SK-N-SH (cell line): ENCODE measurements at places on chromosomes 2 and 18.
A peak's percentile ranks its signal among the peaks of the same experiment; 100 is the strongest.

GRCh38 chr2:238027058-238027457, 33.7 kb upstream of the SCLY start:
- no peak overlapping the region for H3K27ac ChIP-seq
- H3K4me3 ChIP-seq = no peak overlapping the region
- DNase-seq = no peak
- peaks cover 15% of the 10 kb centered on the region for H3K36me3 ChIP-seq

GRCh38 chr2:69923116-69923515, 8.2 kb downstream of the MXD1 start:
- no peaks in the 10 kb centered on the region for H3K4me1 ChIP-seq
- no peak overlapping the region for H3K4me3 ChIP-seq
- H3K36me3 ChIP-seq = peaks cover 21% of the 10 kb centered on the region
- DNase-seq = no peak
- no peak overlapping the region for H3K27ac ChIP-seq

GRCh38 chr2:10444463-10444862, 3.7 kb downstream of the ODC1 start:
- H3K4me3 ChIP-seq = no peak overlapping the region
- no peak overlapping the region for H3K27ac ChIP-seq
- peaks cover 57% of the 10 kb centered on the region for H3K36me3 ChIP-seq
- no peak for DNase-seq
- H3K27me3 ChIP-seq = no peaks in the 10 kb centered on the region
- peaks cover 22% of the 10 kb centered on the region for H3K4me1 ChIP-seq

- H3K27ac ChIP-seq = no peak overlapping the region
- no peak for DNase-seq
- H3K4me3 ChIP-seq = no peak overlapping the region
- no peaks in the 10 kb centered on the region for H3K27me3 ChIP-seq
These were observed 290.5 kb upstream of the KYNU start for GRCh38 chr2:142586693-142587580.

DNA sequence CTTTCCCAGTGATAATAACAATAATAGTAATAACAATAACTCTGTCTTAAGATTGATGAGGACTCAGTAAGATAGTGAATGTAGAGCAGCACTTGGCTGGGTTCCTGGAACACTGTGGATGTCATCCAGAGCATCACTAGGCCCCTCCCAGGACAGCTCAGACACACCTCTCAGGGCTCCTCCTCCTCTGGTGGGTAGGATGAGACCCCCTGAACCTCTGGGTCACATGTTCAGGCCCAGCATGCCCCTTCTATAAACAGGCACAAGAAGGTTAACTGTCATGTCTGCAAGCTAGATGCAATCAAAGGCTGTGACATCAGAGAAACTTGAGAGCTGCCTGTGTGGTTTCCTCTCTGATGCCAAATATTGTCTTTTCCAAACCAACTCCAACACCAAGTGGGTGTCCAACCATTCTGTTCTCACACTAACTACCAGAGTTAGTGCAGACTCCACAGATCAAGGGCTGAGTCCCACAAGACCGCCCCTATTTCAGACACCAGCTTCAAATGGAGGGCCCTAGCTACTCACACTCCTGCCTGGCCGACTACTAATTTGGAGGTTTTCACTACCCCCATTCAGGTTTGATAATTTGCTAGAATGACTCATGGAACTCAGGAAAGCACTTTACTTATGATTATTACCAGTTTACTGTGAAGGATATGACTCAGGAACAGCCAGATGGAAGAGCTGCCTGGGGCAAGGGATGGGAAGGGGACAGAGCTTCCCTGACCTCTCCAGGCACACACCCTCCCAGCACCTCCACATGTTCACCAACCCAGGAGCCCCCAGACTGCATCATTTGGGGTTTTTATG, 46.4 kb upstream of the BZW1 start:
- H3K27ac ChIP-seq = peak overlapping the region; percentile 19; the same call in 1 of the 2 replicates
- no peak for DNase-seq
- H3K27me3 ChIP-seq = no peaks in the 10 kb centered on the region
- H3K4me3 ChIP-seq = no peak overlapping the region
- no peaks in the 10 kb centered on the region for H3K36me3 ChIP-seq

- H3K4me1 ChIP-seq = no peaks in the 10 kb centered on the region
- no peaks in the 10 kb centered on the region for H3K36me3 ChIP-seq
- no peak overlapping the region for H3K27ac ChIP-seq
- no peak for DNase-seq
- H3K27me3 ChIP-seq = no peaks in the 10 kb centered on the region
- H3K4me3 ChIP-seq = no peak overlapping the region
These were observed 530.7 kb downstream of the CBLN2 start for GRCh38 chr18:72013427-72013850.

- H3K4me3 ChIP-seq = no peak overlapping the region
- no peaks in the 10 kb centered on the region for H3K36me3 ChIP-seq
- peaks cover 2% of the 10 kb centered on the region; the same call in 1 of the 2 replicates for H3K4me1 ChIP-seq
These were observed 4.5 kb downstream of the CYS1 start for GRCh38 chr2:10075571-10076209.

GRCh38 chr2:10266133-10266620, 36.5 kb upstream of the HPCAL1 start:
- H3K4me1 ChIP-seq = peaks cover 4% of the 10 kb centered on the region; the same call in 1 of the 2 replicates
- H3K4me3 ChIP-seq = no peak overlapping the region
- H3K36me3 ChIP-seq = no peaks in the 10 kb centered on the region

DNA sequence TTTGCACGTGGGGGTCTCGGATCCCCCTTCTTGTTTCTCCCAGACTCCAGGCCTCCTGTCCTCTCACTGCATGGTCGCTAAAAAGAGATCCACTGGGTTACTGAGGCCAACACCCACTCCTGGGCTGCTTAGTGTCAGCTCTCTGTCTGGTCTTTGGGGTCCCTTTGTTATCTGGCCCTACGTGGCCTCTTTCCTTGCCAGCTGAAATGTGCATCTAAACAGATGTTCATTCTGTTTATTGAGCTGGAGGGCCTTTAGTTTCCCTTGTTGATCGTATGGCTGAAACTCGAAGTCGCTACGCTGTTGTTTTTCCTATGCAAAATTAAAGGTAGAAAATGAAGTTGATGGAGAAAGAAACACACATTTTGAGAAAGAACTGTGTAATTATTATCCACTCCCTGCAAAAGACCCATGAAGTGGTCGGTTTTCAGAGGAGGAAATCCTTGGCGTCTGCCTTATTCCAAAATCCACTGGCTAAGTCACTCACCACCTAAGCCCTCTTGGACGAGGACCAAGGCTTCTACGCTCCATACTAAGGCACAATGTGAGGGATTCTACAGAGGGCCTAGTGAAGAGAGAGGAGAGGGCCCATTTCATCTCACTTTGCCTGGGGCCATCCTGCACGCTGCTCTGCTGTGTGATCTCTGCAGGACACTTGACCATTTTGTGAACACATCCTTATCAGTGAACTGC, 105.3 kb downstream of the GLI2 start:
- H3K27ac ChIP-seq = no peak overlapping the region
- no peak overlapping the region for H3K4me3 ChIP-seq
- H3K4me1 ChIP-seq = peaks cover 4% of the 10 kb centered on the region; the same call in 1 of the 2 replicates
- H3K27me3 ChIP-seq = no peaks in the 10 kb centered on the region
- no peak for DNase-seq
- H3K36me3 ChIP-seq = no peaks in the 10 kb centered on the region
